Fibroblast of upper back skin (primary cell): ENCODE measurements at places on chromosomes 7 and 10.
A peak's percentile ranks its signal among the peaks of the same experiment; 100 is the strongest.

- DNase-seq = peak; percentile 41
Measured at GRCh38 chr10:33706746-33707145, 372.3 kb upstream of the NRP1 start.

DNA sequence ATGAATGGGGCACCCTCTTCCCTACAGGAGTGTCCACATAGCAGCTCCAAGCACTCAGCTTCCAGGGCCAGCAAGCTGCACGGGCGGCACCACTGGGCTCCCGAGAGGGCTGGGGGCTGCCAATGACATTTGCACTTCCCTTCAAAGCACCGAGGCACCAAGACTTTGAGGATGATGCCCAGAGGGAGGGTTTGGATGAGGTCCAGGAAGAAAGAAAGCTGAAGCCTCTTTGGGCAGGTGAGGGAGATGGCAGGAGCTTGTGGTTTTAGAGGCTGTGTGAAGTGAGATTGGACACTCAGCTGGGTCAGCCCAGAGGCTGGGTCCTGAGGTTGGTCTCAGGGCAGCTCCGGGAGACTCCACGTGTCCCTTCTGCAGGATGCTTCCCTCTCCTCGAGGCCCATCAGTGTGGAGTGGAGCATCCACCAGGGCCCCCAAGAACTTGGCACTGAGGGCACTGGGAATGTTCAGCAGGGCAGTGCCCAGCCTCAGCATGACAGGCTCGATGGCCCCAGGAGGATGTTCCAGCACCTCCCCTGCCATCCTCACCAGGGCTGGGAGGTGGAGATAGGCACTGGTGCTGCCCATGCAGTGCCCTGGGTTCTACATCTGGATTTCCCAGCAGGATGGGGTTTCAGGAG lies 54.9 kb upstream of the IGFBP3 start:
- no peak for DNase-seq

DNA sequence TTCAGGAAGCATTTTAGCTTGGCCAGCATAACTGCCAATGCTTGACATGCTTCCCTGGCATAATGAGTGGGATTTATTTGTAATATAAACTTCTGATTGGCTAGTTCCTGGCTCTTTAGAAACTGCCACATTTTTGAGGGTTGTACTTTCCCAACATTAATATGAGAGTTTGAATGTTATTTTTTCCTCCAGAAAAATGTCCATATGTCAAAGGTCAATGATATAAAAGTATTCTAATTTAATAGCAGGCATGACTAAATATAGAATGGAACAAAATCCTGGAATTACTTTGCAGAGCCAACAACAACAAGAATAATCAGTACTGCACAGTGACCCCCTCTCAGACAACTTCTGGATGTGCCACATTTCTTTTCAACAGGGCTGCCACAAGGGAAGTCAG lies 352.6 kb downstream of the PRPF18 start:
- DNase-seq = peak; percentile 75

- peak; percentile 58 for DNase-seq
Measured at GRCh38 chr10:13681960-13682359, 95.2 kb downstream of the PRPF18 start.

- DNase-seq = no peak
Measured at GRCh38 chr7:39741942-39742623, 118.7 kb downstream of the RALA start.

DNA sequence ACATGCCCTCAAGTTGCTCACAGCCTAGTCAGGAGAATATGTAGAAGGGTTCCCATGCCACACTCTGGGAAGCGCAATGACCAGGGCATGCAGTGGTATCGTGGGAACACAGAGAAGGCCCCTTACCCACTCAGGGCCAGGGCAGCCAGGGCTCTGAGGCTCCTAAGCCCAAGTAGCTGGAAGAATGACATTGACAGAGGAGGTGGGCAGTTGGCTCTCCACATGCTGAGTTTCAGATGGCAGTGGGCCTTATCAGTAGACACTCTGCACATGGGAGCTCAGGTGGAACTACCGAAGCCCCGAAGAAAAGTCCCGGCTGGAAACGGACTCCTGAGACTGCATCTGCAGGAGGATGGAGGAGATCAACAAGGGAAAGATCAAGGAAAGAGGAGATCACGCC lies 15.7 kb upstream of the SVOPL start:
- DNase-seq = no peak

DNA sequence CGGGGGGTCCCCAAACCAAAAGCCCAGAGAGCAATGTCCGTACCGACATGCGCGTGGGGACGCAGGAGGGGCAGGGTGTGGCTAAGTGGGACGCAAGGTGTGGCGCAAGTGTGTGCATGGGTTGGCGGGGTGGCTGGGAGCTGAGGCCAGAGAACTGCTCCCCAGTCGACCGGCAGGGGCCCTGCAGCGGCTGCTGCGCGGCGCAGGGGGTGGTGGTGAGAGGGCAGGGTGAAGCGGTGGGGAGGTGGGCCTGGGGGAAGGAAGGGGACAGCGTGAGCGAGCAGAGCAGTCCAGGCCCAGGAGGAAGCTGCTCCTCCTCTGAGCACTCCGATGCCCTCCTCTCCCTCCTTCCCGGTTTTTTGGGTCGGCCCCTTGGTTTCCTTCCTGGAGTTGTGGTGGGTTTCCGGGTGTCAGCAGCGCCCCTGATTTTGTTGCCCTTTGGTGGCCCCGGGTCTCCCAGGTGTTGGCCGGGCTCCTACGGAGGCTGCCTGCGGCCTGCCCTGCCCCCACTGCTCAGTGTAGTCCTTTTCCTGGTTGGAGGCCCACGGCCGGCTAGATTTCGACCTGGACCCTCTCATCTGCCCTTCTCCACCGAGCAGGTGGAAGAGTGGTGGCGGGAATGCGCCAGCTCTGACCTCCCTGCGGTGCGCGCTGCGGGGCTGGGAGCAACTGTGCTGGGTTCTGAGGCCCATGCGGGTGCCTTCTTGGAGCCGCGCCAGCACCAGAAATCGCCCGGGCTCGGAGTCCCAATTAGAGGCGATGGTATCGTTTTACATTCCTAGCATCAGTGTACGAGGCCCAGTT lies 40.5 kb upstream of the COMTD1 start:
- DNase-seq = no peak

DNA sequence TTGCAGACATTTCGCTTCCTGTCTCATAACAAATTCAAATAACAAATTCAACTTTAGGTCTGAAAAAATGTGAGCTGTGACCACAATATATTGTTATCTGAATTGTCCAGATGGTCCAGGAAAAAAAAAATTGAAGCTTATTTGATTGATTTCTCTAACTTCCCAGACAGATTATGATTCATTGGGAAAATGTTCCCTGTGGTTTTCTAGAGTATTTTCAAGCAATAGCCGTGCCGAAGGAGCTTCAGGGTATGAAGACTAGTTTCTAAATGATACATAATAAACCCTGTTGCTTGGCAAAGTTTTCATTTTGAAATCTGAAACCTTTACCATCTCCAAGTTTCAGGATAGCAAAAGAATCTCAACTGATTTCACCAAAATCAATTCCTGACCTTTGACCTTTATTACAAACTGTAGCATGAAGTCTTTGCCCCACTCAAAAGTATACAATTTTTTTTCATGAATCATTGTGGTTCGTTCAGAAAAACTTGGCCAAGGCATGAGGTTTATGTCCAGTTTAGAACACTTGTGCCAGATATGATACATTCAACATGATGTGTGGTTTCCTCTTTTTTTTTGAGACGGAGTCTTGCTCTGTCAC lies 109.9 kb downstream of the JCAD start:
- peak; percentile 99 for DNase-seq
